ENCODE measurements at places on chromosomes 6 and 20.

- no peak for DNase-seq
Measured at GRCh38 chr6:3222506-3223038, 4.9 kb downstream of the TUBB2B start.

DNA sequence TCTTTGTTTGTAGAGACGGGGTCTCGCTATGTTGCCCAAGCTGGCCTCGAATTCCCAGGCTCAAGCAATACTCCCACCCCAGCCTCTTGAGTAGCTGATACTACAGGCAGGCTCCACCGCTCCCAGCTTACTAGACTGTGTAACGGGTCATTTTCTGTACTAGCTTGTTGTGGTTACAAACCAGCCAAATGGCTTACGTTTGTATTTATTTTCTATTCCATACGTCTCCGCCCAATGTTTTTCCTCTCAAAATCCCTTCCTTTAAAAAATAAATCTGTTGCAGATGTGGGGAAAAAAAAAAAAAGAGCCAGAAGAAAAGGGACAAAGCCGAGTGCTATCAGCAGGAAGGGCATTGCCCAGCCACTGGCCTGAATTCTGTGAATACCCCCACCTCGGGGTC is 41.6 kb downstream of the PRND start:
- no peak for DNase-seq

- no peak for DNase-seq
Measured at GRCh38 chr6:44058617-44059358, 68.5 kb downstream of the MRPL14 start.

DNA sequence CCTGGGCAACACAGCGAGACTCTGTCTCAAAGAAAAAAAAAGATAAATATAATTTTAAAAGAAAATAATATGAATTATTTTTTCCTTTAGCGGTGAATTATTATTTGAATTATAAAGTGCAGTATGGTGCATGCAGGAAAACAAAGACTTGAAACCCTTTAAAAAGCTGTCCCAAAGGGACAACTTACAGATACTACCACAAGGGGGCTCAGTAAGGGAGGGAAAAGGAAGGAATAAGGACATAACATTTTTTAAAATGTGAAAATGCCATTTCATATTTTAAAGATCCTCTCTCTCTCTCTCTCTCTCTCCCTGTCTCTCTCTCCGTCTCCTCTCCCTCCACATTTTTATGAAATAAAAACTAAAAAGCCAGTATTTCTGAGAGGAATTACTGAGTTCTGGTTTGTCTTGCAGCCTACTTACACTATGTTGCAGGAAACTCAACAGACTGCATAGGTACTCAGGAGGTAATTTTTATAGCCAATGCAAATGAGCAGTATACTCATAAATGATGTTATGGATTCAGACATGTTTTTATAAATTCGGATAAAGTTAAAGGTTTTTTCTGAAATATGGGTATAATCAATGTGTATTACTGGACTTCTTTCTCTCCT is 455.0 kb upstream of the GJE1 start:
- DNase-seq = no peak

DNA sequence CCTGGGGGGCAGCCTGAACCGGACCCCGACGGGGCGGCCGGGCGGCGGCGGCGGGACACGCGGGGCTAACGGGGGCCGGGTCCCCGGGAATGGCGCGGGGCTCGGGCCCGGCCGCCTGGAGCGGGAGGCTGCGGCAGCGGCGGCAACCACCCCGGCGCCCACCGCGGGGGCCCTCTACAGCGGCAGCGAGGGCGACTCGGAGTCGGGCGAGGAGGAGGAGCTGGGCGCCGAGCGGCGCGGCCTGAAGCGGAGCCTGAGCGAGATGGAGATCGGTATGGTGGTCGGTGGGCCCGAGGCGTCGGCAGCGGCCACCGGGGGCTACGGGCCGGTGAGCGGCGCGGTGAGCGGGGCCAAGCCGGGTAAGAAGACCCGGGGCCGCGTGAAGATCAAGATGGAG is 636 bp downstream of the SRF start:
- peak; percentile 29 for DNase-seq

DNA sequence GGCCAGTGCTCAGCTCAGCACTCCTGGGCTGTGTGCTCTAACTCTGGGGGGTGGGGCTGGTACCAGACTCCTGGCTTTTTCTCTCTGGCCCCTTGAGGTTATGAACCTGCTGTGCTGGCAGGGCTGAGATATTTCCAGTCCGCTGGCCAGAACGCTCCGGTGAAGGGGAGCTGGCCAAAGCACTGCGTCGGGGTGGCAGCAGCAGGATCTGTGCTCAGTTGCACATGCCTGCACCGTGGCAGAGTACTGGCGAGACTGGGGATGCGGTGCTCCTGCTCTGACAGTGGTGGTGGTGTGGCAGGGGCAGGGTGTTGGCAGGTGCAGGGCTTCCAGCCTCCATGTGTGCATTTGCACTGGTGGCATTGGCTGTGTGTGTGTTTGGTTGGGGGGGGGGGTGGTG is 374.4 kb downstream of the PHF3 start:
- no peak for DNase-seq

Measured in head of caudate nucleus (tissue), 42 donors.